ENCODE measurements at places on chromosomes 13 and 19. TPM values are rescaled to one million over a fixed set of nuclear protein-coding genes. Genes with fewer than 3 reads are reported as not detected.

DNA sequence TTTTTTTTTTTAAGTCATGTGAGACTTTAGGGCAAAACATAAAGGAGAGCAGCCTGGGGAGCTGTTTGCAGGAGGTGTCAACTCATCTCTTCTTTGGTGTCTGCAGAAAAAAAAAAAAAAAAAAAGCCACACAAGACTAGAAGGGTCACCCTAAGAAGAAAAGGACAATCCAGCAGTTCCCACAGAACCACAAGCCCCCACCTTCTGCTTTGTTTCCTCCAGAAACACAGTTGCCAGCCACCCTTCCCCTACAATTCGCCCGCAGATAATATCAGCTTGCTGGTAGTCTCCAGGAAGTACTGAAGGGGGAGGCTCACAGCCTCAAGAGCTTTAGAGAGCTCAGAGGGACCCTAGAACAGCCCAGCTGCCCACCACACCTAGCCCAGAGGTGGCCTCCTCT lies 22.3 kb upstream of the ZBTB7A start:
- H3K27me3 ChIP-seq, result no peaks in the 10 kb centered on the region
- no peak overlapping the region for H3K4me3 ChIP-seq
- peaks cover 4% of the 10 kb centered on the region for H3K4me1 ChIP-seq
- H3K36me3 ChIP-seq, result peaks cover 16% of the 10 kb centered on the region

DNA sequence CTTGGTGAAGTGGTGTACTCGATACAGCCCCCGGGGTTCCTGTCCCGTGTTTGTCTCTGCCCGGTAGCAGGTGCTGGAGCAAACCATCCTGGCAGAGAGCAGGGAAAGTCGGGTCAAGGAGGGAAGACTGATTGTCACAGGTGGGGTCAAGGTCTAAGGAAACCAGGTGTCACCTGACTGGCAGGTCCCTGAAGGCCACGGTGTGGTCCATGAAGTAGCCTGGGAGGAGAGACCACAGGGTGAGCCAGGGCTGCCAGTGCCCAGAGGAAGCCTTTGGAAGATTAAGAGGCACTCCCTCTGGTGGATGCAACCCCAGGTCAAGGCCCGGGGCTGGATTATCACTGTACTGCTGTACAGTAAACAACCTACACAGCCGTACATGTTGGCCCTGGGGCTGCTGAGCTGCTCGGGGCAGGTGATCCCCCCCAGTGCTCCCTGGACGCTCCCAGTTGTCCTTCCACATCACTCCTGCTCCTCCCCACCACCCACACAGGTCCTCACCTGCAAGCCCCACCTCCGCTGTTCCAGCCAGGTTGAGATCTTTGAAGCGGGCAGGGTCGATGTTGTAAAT lies 6.0 kb upstream of the CCER2 start:
- H3K4me1 ChIP-seq, result no peaks in the 10 kb centered on the region
- H3K27me3 ChIP-seq, result no peaks in the 10 kb centered on the region
- H3K36me3 ChIP-seq, result peaks cover 16% of the 10 kb centered on the region

LGALS4 gene
- total RNA-seq, result 0.54 TPM

DMWD gene
- total RNA-seq, result 41.6 TPM

OR7D2 gene
- not detected for total RNA-seq

All from H1 (cell line).